A549 treated with ZK216348 at 1 μM for 4 hours (cell line): ENCODE measurements at places on chromosomes 3 and 15. TPM values are rescaled to one million over a fixed set of nuclear protein-coding genes. Genes with fewer than 3 reads are reported as not detected.

HERC2 gene
- total RNA-seq, result 32.2 to 51.0 TPM (median 49.2 TPM) in 5 replicates

IP6K2 gene
- 46.3 to 49.1 TPM (median 48.9 TPM) in 5 replicates for total RNA-seq

SPATA16 gene
- total RNA-seq, result not detected in 5 replicates

BFSP2 gene
- total RNA-seq, result not detected in 5 replicates

RLBP1 gene
- total RNA-seq, result not detected in 5 replicates
